ENCODE measurements at places on chromosomes 5 and 9. TPM values are rescaled to one million over a fixed set of nuclear protein-coding genes. Genes with fewer than 3 reads are reported as not detected.

The EGR1 gene
- total RNA-seq: 28.5 TPM

The AGXT2 gene
- total RNA-seq: not detected

The CENPH gene
- 86.4 TPM for total RNA-seq

The ZNF367 gene
- 6.3 TPM for total RNA-seq

The PGM5 gene
- 0.16 TPM for total RNA-seq

The CTXN3 gene
- total RNA-seq: not detected

The C5orf52 gene
- not detected for total RNA-seq

The PTGER4 gene
- total RNA-seq: 3.1 TPM

The DNAH5 gene
- 0.35 TPM for total RNA-seq

The FRMPD1 gene
- total RNA-seq: 0.14 TPM

The ANKRD33B gene
- 5.9 TPM for total RNA-seq

The NSG2 gene
- not detected for total RNA-seq

The CYSRT1 gene
- total RNA-seq: 2.9 TPM

The RARS1 gene
- 98.8 TPM for total RNA-seq

The N4BP3 gene
- 41.6 TPM for total RNA-seq

The ARRDC3 gene
- total RNA-seq: 25.1 TPM

The RNF224 gene
- total RNA-seq: 0.41 TPM

The PLAC8L1 gene
- 0.30 TPM for total RNA-seq

The NKD2 gene
- 12.8 TPM for total RNA-seq

The C8G gene
- total RNA-seq: 0.85 TPM

The STPG3 gene
- 0.21 TPM for total RNA-seq

The NUDT12 gene
- 15.3 TPM for total RNA-seq

The SGCD gene
- 0.32 TPM for total RNA-seq

The MYOZ3 gene
- 11.6 TPM for total RNA-seq

The SMIM27 gene
- 14.5 TPM for total RNA-seq

The GZMA gene
- not detected for total RNA-seq

Measured in WTC11 (cell line).